ENCODE measurements at places on chromosomes 7 and 10.
A peak's percentile ranks its signal among the peaks of the same experiment; 100 is the strongest.

- no peak for DNase-seq
Observed at GRCh38 chr10:122560279-122560804, at the start of gene DMBT1. TSS of gene DMBT1 (plus strand) at chr10:122560754. CDS start at chr10:122560771, 17 bp downstream.

DNA sequence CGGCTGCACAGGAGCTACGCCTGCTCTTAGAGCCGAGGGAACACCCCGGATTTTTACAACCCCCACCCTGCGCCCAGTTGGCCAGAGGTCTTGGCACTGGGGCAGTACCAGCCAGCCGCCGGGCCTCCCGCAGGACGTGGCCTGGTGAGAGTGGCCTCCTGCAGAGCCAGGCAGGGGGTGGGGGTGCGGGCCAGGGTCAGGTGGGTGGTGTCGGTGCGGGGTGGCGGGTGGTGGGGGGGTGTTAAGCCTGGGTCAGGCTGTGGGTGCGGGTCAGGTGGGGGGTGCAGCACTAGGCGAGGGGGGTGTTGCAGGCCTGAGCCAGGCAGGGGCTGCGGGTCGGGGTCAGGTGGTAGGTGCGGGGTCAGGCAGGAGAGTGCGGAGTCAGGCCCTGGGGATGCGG lies 647 bp downstream of the ECHS1 start:
- no peak for DNase-seq

DNA sequence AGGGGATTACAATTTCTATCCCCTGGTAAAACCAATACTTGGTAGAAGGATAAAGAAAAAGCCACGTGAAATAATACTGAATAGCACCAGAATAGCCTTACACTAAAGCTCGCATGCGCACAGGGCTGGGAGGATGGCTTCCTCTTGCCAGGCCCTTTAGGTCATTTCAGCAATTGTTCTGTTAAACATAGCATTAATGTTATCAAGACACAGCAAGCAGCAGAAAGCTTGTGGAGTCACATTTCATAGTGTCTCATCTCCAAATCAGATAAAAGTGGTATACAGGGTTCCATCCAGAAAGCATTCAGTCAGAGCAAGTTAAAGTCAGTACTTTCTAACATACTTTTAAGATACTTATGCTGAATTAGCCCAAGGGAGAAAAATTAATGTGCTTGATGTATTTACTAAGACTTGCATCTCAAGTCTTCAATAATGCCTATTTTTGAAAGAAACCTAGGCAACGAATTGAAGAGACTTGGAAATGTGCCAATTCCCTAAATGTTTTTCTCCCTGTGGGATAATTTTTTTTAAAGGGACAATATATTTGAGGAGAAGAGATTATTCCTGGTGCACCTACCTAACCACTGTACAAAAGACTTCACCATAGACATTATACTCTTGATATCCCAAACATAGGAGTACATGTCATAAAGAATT lies 14.3 kb upstream of the NPM3 start:
- DNase-seq = no peak

GRCh38 chr7:158015403-158016179 lies 572.0 kb downstream of the PTPRN2 start:
- DNase-seq = no peak

- no peak for DNase-seq
Observed at GRCh38 chr10:17847585-17848296, 38.6 kb downstream of the MRC1 start.

- no peak for DNase-seq
Observed at GRCh38 chr10:624605-625332, 64.7 kb downstream of the DIP2C start.

- DNase-seq = peak; percentile 18
Observed at GRCh38 chr10:11986593-11987216, 55.9 kb downstream of the UPF2 start.

- no peak for DNase-seq
Observed at GRCh38 chr10:18650404-18650997, 886 bp downstream of the NSUN6 start.

DNA sequence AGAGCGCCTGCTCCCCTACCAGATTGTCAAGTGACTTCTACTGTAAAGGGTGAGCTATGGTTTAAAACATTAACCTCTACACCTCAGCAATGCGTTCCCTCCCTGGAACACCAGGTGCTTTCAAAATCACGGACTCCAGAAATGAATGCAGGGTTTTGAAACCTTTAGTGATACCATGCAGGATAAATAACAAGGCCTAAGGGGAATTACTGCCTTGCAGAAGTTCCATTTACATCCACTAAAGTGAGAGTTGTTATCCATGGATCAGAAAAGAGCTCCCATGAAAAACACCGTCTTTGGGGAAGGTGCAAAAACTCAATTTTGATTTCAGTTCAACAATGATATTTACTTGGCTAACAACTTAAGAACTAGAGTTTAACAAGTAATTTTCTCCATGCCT lies 4.0 kb downstream of the FZD8 start:
- DNase-seq = no peak

GRCh38 chr7:141593134-141593533 lies 41.9 kb downstream of the AGK start:
- no peak for DNase-seq

- DNase-seq = no peak
Observed at GRCh38 chr7:120421151-120421651, 148.2 kb downstream of the KCND2 start.

DNA sequence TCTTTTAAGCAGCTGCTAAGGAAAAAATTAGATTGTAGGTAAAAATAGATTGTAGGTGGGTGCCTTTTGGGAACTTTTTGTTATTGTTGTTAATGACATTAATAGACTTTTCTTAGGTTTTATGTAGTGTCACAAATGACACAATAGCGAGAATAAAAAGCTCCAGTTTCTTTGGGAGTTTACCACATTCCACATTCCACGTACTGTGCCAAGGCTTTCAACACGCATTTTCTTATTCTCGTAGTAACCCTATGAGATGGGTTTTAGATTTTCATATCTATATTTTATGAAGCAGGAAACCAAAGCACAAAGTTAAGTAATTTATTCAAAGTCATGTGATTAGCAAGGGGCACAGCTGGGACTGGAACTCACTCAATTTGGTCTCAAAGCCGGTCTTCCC lies 103.8 kb downstream of the XRCC2 start:
- DNase-seq = no peak

DNA sequence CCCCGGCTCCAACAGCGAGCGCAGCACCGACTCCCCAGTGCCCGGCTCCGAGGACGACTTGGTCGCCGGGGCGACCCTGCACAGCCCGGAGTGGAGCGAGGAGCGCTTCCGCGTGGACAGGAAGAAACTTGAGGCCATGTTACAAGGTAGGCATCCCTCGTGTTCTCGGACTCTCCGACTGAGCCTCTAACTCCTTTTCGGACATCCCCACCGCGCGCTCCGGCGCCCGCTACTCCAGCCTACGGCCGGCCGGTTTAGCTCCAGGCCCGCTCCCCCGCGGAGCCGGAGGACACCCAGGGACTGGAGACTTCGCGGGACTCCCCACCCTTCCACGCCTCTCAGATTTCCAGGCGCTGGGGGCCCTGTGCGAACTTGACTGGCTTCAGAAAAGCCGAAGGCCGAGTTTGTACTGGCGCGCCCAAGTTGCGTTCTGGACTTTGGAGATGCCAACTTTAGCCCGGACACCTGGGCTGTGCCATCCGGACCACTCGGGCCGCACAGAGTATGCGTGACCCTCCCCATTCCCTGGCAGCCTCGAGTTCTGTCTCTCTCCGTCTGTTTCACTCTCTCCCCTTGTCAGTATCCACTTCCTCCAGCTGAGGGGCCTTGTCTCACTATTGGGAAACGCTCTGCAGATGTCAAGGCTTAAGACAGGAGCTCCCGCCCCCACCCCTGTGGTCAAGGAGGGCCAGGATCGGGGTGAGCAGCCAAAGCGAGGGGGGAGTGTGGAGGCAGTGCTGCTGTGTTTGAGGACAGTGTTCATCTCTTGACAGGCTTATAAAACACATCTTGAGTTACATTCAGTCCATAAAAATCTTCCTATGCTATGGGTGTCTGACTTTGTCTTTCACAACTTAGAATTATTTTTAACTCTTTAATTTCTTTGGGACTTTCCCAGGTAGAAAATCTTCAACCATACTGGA lies 777 bp downstream of the BICC1 start:
- DNase-seq = no peak

GRCh38 chr10:16611037-16611436 lies 89.4 kb upstream of the C1QL3 start:
- no peak for DNase-seq

DNA sequence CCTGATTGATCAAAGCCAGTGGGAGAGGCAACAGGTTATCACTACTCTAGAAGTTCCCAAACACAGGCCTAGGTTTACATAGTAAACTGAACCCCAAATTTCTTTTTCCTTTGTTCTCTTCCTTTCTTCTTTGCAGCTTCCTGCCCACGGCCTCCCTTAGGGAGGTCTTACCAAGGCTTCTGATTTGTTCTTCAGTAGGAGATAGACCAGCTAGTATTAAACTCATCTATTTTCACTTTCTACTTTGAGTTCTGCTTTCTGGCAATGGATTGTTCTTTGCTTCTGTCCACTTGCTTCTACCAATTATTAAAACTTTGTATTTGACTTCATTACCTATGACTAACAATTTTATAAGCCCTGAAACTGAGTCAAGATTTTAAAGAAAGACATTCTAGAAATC lies 251.2 kb upstream of the FZD1 start:
- no peak for DNase-seq

- DNase-seq = no peak
Observed at GRCh38 chr10:106857728-106858127, 306.8 kb downstream of the SORCS1 start.

GRCh38 chr10:66187053-66187733 lies 738.6 kb upstream of the LRRTM3 start:
- no peak for DNase-seq

DNA sequence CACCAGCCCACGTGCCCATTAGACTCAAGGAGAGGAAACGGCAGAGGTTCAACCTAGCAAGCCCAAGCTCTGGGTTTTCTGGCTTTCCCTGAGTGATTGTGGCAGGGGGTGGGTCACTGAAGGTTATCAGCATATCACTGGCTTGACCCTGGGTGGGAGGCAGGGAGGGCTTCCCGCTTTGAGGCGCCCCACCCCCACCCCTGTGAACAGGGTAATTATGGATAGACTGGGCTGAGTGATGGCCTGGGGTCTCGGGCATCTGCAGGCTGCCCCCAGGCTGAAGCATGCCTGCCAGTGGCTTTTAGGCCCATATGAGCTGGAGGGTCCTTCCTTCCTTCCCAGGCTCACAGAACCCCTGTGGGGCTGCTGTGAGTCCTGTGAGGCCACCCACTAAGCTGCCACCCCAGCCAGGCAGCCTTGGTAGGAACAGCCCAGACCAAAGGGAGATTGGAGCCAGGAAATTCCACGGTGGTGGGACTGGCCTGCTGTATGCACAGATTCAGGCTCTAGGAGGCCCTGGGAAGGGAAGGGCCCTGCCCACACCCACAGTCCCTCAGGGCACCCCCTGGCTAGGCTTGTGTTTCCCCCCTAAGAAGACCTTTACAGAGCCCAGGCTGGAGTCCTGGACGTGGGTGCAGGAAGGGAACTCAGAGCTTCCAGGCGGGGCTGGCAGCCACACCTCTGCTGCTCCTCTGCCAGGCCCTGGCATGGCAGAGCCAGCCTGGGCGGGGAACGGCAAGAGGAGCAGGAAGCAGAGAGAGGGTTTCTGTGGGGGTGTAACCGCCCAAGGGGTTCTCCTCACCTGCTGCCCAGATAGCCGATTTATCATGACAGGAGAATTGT lies 33.1 kb downstream of the GPRIN2 start:
- DNase-seq = no peak

GRCh38 chr7:151851782-151852181 lies 25.1 kb downstream of the PRKAG2 start:
- DNase-seq = no peak

- no peak for DNase-seq
Observed at GRCh38 chr10:128543151-128543550, 416.9 kb upstream of the MKI67 start.

DNA sequence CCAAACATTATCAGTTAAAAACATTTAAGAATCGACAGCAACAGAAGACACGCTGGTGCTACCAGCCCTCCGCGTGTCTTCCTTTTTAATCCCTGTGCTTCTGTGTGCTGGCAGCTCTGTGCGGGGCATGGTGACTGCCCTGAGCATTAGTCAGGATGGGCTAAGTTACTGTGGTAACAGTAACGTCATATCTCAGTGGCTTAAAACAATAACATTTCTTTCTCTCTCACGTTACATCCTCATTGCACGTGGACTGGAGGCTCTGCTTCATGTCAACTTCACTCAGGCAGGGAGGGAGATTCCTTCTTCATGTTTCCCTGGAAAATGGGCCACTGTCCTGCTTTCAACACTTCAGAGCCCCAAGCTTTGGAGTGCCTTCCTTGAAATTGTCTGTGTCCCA lies 378.5 kb downstream of the CCSER2 start:
- no peak for DNase-seq
